ENCODE measurements at places on chromosomes 11 and 22.

- no peak for DNase-seq
These were observed 151.6 kb downstream of the FAT3 start for GRCh38 chr11:92376146-92376599.

GRCh38 chr11:78313181-78313795, 104.3 kb downstream of the GAB2 start:
- no peak for DNase-seq

GRCh38 chr22:39501644-39502108, 414 bp upstream of the MIEF1 start:
- no peak for DNase-seq

DNA sequence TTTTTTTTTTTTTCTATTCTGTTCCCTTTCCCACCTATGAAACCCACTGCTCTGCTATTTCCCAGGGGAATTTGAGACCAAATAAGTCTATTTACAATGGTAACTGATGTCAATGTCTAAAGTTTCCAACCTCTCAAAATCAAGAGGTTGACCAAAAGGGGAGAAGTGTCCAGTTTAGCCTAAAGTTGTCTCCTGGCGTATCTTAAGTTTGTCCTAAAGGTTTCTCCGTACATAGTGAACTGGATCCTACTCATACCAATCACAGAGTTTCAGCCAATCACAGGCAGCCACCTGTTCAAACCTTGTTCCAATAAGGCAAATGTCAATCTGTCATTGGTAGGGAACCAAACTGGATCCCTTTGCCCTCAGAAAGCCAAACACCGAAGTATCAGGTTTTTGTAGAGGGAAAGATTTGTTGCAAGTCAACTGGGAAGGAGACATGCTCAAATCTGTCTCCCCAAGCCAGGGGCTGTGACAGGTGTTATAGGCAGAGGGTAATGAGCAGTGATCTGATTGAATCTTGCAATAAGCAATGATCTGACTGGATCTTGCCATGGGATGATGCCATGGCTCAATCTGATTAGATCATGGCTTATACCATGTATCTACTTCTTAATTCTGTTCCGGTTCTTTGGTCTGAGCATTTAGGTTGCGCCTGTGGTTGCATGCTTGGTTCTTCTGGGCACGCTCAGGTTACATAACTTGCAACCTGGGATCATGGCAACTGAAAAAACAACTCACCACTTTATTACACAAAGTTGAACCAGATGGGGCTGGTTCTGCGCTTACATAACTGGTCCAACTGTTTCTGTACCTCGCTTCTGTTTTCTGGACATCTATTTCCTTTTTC, 1.1 kb upstream of the VPS37C start:
- DNase-seq, result no peak

GRCh38 chr11:99568808-99569207, 548.1 kb downstream of the CNTN5 start:
- DNase-seq, result no peak

DNA sequence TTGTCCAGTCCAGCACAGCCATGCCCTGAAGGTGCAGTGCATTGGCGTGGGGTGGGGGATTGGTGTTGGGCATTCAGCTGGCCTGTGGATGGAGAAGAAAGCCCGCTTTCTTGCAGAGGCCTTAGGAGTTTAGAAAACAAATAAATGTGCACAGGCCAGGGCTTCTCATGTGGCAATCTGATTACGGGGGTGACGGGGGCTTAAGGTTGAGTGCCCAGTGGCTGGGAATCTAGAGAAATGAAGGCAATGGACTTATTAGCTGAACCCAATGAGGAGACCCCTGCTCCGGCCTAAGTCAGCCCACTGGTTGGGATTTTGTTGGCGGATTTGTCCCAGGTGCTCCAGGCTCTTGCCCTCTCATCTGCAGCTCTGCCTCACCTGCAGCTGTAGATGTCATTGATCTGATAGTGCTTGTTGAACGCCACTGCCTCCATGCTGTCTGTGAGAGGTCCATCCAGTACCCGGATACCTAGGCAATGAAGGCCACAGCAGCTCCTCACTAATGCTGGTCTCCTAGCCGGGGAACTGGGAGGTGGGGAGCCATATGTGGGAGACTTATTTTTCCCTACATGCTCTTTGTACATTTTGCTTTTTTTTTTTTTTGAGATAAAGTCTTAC, 6.2 kb downstream of the PCSK7 start:
- no peak for DNase-seq

- no peak for DNase-seq
These were observed 4.9 kb downstream of the LRP4 start for GRCh38 chr11:46913484-46913883.

GRCh38 chr11:125295931-125296330, 131.4 kb downstream of the PKNOX2 start:
- no peak for DNase-seq

DNA sequence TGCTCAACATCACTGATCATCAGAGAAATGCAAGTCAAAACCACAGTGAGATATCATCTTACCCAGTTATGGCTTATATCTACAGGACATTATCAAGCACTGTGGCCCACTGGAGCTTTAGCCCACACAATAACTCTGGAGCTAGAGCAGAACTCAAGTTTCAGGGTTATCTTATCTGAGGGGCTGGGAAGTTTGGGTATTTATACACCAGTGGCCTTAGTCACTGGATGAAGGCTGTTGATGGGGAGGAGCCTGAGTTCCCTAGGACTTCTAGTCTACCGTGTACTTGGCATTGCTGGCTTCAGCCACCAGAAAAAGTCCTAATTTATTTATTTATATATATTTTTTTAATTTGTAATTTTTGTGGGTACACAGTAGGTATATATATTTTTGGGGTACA, 19.3 kb downstream of the HSD17B12 start:
- no peak for DNase-seq

- DNase-seq, result no peak
These were observed 209.7 kb upstream of the ARHGAP20 start for GRCh38 chr11:110921742-110922521.

DNA sequence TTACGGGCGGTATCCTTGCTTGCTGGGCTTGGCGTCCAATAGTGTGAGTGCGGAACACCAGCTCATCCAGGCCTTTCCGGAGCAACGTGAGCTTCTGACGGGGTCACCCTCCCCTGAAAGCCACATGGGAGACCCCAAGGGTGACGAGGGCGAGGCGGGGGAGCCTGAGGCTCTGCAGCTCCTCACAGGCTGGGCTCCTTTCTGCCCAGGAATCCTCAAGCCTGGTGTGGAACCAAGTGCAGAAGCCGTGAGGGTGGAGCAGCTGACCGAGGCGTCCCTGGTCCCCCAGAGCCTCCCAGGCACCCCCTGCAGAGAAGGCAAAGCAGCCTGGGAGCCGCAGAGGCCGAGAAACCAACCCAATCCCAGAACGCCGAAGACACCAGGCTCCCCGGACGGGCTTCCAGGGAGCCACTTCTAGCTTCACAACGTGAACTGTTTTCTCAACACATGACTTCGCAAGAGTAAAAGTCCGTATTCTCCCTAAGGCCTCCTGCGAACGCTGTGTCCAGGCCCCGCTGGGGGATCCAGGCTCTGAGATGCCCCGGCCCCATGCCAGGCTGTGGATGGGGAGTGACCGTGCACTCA, 530.3 kb downstream of the BRD1 start:
- peak; percentile 46 for DNase-seq

GRCh38 chr11:16001044-16001568, 355.2 kb downstream of the SOX6 start:
- DNase-seq, result no peak

- peak; percentile 88 for DNase-seq
These were observed 38.5 kb upstream of the CYP2D6 start for GRCh38 chr22:42169055-42169469.

DNA sequence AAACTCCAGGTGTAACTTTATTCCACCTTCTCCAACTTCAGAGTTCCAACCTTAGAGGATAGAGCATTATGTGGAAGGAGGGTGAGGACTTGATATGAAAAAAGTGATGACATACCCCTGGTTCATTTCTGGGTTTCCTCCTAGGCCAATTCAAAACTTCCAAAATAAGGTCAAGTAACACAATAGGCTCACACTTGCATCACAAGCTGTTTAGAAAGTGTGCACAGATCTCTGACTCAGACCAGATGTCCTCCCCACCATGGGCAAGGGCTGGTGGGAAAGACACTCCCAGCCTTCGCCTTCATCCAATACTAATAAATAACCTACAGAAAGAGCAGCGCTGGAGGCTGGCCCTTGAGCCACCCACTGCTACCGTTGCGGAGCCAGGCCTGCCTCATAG, 5.8 kb upstream of the BUD13 start:
- no peak for DNase-seq

- no peak for DNase-seq
These were observed 25.1 kb upstream of the LDLRAD3 start for GRCh38 chr11:35918716-35919115.

- peak; percentile 80 for DNase-seq
These were observed 12.7 kb upstream of the TREH start for GRCh38 chr11:118691926-118692830.

- no peak for DNase-seq
These were observed 498.7 kb downstream of the METTL15 start for GRCh38 chr11:28606930-28607329.

DNA sequence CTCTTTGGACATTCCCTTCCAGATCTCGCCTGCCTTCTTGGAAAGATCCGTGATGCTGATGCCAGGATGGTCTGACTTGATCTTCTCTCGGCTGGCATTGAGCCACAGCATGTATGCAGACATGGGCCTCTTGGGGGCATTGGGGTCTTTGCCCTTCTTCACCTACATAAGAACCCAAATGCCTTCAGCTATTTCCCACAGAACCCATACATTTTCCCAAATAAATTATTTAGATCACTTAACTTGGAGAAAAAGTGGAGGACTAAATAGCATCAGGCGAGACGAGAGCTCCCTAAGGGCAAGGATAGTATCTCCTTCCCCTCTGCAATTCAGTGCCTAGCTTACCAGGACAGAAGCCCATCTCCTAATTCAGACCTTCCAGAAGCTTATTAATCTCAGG, 3.0 kb upstream of the TNKS1BP1 start:
- DNase-seq, result no peak

DNA sequence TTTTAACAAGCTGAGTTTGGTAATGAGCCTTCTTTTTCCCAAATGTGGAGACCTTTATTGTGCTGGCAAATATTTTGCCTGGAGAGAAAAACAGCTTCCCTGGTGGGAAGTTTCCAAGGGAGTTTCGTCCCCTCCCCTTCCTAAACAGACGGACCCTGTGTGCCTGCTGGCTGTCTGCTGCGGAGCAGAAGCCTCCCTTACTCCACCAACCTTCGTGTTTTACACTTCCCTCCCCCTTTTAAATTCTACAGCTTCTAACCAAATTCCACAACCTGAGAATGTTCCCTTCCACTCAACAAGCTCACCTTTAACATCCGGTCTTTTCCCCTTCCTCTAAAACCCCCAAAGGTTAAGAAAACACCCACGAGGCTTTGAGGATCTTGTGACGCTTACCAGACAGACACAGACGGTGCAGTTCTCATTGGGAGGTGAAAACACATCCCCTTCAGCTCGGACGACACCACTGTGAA, 17.1 kb downstream of the VWCE start:
- no peak for DNase-seq

- DNase-seq, result peak; percentile 93
These were observed 85.9 kb downstream of the ZNF280B start for GRCh38 chr22:22422629-22423112.

DNA sequence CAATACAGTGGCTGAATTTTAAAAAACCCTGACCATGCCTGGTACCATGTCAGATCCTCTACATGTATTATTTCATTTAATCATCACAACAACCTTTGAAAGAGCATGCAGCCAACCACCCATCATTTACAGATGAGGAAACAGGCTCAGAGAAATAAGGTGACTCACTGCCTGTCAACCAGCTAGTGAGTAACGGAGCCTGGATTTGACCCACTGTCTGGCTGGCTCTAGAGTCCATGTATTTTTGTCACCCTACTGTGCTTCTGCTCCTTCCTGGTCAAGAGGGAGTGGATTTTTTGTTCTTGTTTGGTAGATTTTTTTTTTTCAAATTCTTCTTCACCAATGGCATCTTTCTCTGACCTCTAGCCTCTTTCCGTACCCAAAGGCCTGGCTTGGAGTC, 77.4 kb downstream of the CWC15 start:
- DNase-seq, result no peak

DNA sequence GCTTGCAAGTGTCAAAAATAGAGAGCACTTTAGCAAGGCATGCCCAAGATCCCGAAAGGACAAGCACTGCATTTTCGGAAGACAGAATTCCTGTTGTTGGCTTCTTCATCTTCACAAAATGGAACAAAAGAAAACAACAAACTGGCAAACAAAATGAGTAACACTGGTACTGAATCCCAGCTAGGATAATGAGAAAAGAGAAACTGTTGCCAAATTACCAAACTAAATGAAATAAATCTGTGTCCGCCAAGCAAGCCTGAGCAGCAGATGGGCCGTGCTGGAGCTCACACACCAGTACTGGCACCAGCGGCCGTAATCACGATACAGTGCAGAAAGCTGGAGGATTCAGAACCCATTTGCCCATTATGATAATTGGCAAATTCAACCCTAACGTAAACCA, 30.6 kb downstream of the TUB start:
- DNase-seq, result peak; percentile 39

GRCh38 chr22:26974914-26975803, 317.8 kb downstream of the MIAT start:
- DNase-seq, result no peak

- DNase-seq, result no peak
These were observed 66.7 kb upstream of the CAPRIN1 start for GRCh38 chr11:33984682-33985389.

DNA sequence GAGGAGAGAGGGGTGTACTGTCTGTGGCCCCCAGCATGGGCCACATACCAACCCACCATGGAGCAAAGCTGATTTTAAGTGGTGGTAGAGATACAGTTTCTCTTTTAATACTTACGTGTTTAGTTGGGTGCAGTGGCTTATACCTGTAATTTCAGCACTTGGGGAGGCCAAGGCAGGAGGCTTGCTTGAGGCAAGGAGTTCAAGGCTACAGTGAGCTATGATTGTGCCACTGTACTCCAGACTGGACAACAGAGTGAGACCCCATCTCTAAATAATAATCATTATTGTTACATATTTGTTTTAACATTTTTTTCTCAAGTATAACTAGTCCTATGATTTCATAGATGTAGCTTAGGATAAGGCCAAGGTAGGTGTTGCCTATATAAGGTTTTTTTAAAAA, 8.8 kb downstream of the GGA1 start:
- DNase-seq, result no peak
